ENCODE measurements at places on chromosomes 3 and 15.

- H3K27me3 ChIP-seq, result peaks cover 4% of the 10 kb centered on the region
- H3K4me3 ChIP-seq, result no peak overlapping the region
- H3K4me1 ChIP-seq, result no peaks in the 10 kb centered on the region
- no peak overlapping the region for H3K27ac ChIP-seq
- DNase-seq, result no peak
These were observed 116.6 kb downstream of the CHDH start for GRCh38 chr3:53729618-53730017.

DNA sequence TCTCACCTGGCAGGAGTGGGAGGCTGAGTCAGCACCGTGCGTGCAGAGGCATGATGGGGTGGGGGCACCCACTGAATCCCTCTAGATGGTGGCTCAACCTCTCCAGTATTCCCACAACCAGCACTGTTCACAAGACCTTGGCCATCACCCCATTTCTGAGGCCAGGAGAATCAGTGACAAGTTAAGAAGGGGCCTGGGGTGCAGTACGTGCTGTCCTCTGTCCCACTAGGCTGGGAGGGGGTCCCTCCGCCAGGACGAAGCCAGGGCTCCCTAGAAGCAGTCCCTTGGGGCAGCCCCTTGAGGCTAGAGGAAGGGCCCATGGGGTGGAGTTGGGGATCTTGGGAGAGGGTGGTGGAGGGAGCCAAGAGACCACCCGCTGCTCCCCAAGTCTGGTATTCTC is 4.8 kb downstream of the MYL3 start:
- no peak overlapping the region for H3K27ac ChIP-seq
- no peaks in the 10 kb centered on the region for H3K4me1 ChIP-seq
- DNase-seq, result no peak
- H3K27me3 ChIP-seq, result no peaks in the 10 kb centered on the region

GRCh38 chr3:171797873-171798272 is 12.4 kb downstream of the PLD1 start:
- no peaks in the 10 kb centered on the region for H3K4me1 ChIP-seq
- no peak overlapping the region for H3K4me3 ChIP-seq
- no peaks in the 10 kb centered on the region for H3K27me3 ChIP-seq
- DNase-seq, result no peak

DNA sequence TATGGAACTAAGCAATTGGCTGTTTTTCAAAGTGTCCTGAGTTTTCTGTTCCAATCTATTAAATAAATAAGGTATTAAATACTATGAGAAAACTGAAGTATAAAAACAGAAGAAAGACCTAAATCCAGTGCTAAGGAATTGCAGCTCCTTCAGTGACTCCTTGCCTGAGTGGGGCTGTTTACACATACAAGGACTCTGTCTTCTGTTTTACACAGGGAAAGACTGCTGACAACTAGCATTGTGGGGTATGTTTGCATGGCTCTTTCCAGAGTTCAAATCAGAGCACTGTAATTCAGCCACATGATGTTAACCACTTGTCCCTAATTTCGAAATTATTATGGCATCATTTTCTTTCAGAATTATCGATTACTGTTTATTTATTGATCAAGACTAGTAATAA is 31.3 kb upstream of the MEIS2 start:
- no peak overlapping the region for H3K27ac ChIP-seq
- H3K4me3 ChIP-seq, result no peak overlapping the region
- DNase-seq, result no peak

DNA sequence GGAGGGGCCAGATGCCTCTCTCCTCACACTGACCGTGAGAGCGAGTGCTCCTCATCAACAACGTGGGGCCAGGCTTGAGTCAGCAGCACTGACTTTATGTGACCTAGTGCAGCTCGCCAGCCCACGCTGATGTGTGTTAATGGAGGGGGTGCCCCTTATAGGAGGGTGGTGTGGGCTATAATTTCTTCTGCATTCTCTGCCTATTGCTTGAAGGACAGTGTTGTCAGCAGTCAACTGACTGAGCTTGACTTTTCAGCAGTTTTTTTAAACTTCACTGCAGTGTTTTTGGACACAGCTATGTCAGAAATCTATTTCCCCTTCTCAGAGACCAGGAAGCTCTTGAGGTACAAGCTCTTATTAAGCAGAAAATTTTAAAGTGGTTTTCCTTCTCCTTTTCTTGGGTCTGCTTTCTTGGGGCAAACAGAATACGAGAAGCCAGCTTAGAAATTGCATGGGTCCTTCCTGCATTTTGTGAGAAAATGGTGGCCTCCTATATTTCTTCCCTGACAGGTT is 304.8 kb upstream of the CTDSPL start:
- H3K4me3 ChIP-seq, result no peak overlapping the region
- H3K4me1 ChIP-seq, result no peaks in the 10 kb centered on the region
- DNase-seq, result no peak
- H3K27ac ChIP-seq, result no peak overlapping the region
- H3K27me3 ChIP-seq, result peaks cover 4% of the 10 kb centered on the region

DNA sequence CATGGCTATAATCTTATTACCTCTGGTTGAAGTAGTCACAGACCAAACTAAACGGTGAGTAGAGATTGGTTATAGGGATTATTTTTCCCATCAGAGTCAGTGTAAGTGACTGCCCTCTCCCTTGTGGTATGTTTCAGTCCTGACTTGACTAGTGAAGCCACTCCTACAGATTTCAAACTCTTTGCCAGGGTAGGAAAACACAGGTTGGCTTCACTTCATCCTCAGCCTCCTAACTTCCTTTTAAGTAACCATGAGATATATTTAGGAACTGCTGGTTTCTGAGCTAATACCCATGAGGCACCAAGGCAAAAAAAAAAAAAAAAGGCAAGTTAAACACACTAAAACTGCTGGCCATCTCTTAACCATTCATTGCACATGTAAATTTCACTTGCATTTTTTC is 349.2 kb upstream of the MCTP2 start:
- no peak overlapping the region for H3K27ac ChIP-seq
- no peaks in the 10 kb centered on the region for H3K36me3 ChIP-seq
- no peak for DNase-seq
- no peaks in the 10 kb centered on the region for H3K4me1 ChIP-seq
- no peaks in the 10 kb centered on the region for H3K27me3 ChIP-seq

DNA sequence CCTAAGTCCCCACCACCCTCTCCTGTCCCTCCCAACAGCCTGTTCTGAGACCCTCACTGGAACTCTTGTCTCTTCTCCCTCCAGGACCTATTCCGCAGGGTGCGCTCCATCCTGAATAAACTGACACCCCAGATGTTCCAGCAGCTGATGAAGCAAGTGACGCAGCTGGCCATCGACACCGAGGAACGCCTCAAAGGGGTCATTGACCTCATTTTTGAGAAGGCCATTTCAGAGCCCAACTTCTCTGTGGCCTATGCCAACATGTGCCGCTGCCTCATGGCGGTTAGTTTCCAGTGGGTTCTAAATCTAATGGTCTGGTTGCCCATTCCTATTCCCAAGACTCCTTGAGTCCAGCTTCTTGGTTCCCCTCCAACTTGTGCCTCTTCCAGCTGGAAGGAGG is 9.3 kb downstream of the EIF4G1 start:
- DNase-seq, result no peak
- peaks cover 11% of the 10 kb centered on the region for H3K4me1 ChIP-seq
- no peak overlapping the region for H3K27ac ChIP-seq
- H3K4me3 ChIP-seq, result no peak overlapping the region
- H3K27me3 ChIP-seq, result no peaks in the 10 kb centered on the region
- H3K36me3 ChIP-seq, result peaks cover 99% of the 10 kb centered on the region

- H3K4me1 ChIP-seq, result no peaks in the 10 kb centered on the region
- H3K27ac ChIP-seq, result no peak overlapping the region
- H3K4me3 ChIP-seq, result no peak overlapping the region
These were observed 184.7 kb downstream of the LRRC3B start for GRCh38 chr3:26807272-26807671.

- H3K4me1 ChIP-seq, result no peaks in the 10 kb centered on the region
- no peak for DNase-seq
- H3K27ac ChIP-seq, result no peak overlapping the region
- no peak overlapping the region for H3K4me3 ChIP-seq
- H3K27me3 ChIP-seq, result peaks cover 3% of the 10 kb centered on the region
These were observed 56.7 kb upstream of the NUDT16 start for GRCh38 chr3:131324923-131325322.

- H3K4me3 ChIP-seq, result no peak overlapping the region
- no peaks in the 10 kb centered on the region for H3K27me3 ChIP-seq
- H3K36me3 ChIP-seq, result peaks cover 22% of the 10 kb centered on the region
- no peak overlapping the region for H3K27ac ChIP-seq
- H3K4me1 ChIP-seq, result peaks cover 10% of the 10 kb centered on the region
These were observed 34.2 kb downstream of the BDH1 start for GRCh38 chr3:197521277-197522182.

GRCh38 chr3:123568034-123568433 is 16.8 kb downstream of the HACD2 start:
- H3K27ac ChIP-seq, result no peak overlapping the region
- H3K4me1 ChIP-seq, result no peaks in the 10 kb centered on the region
- peaks cover 10% of the 10 kb centered on the region for H3K36me3 ChIP-seq
- H3K27me3 ChIP-seq, result no peaks in the 10 kb centered on the region
- no peak overlapping the region for H3K4me3 ChIP-seq

GRCh38 chr15:68868296-68868695 is 47.6 kb upstream of the ANP32A start:
- no peaks in the 10 kb centered on the region for H3K27me3 ChIP-seq
- no peaks in the 10 kb centered on the region for H3K36me3 ChIP-seq
- no peak for DNase-seq

DNA sequence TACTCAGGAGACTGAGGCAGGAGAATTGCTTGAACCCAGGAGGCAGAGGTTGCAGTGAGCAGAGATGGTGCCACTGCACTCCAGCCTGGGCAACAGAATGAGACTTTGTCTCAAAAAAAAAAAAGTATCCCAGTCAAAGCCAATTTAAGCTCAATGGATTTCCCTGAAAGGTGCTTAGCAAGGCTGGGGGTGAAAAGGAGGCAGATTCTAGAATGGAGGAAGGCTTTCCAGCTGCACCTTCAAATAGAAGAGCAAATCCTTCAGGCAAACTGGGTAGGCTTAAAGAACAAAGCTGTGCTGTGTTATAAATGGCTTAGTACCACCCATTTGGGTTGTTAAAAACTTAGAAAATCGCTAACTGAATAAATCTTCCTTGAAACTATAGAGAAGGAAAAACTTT is 3.0 kb upstream of the IFT57 start:
- no peak overlapping the region for H3K4me3 ChIP-seq
- no peaks in the 10 kb centered on the region for H3K27me3 ChIP-seq
- no peaks in the 10 kb centered on the region for H3K36me3 ChIP-seq
- DNase-seq, result no peak
- H3K27ac ChIP-seq, result no peak overlapping the region
- H3K4me1 ChIP-seq, result peaks cover 16% of the 10 kb centered on the region

GRCh38 chr15:88073391-88073691 is 183.2 kb downstream of the NTRK3 start:
- no peaks in the 10 kb centered on the region for H3K4me1 ChIP-seq
- DNase-seq, result no peak
- no peaks in the 10 kb centered on the region for H3K27me3 ChIP-seq
- no peaks in the 10 kb centered on the region for H3K36me3 ChIP-seq
- no peak overlapping the region for H3K4me3 ChIP-seq

Measured in CD4-positive, alpha-beta T cell (primary cell).